Neuronal stem cell (in vitro differentiated cells): ENCODE measurements at places on chromosomes 12 and 14.

- no peak for DNase-seq
Measured at GRCh38 chr12:130973109-130973508, 19.4 kb downstream of the ADGRD1 start.

DNA sequence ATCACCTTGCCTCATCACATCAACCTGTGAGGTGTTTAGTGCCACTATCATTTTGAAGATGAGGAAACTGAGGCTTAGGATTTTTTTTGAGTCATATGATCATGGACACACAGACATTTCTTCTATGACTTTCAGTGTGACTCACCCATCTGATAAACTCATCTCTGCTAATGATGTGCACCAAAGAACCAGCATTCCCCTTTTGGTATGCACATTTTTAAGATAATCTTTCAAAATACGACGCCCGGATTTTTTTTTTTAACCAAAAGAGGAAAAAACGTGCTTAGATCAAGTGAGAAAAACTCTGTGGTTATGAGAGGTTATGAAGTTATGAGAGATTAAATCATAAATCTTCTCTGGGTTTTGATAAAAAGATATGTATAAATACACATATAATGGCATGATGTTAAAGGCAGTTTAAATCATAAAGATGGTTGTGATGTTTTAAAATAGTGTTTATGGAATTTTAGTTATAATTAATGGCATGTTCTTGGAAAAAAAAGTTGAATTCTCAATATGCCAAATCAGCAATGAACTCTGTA lies 948.1 kb downstream of the TMTC2 start:
- DNase-seq, result no peak

DNA sequence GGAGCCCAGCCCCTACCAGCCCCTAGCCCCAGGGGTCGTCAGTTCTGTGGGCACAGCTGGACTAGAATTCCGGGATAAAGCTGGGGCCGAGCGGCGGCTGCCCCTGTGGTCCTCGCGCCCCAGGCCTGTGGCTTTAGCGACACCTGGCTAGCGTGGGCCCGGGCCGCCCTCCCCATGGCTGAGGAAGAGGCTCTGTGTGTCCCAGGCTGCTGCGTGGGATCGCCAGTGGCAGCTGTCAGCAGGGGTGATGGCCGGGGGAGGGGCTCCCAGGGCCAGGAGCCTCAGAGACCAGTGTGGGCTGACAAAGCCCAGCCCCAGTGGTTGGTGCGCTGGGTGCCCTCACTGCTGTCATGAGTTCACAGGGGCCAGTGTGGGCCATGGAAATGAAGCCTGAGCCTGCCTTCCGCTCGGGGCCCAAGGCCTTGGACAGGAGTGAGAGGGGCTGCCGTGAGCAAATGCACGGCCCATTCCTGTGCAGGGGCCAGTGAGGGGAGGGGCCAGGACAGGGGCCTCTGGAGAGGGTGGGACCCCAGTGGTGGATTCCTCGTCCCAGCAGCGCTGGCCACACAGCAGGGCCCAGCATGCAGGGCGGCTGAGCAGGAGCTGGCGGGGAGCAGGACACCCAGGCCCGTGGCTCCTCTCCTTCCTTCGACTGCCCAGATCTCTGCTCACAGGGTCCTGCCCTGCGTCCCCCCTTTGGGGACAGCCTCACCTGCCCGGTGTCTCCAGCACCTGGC lies 11.4 kb downstream of the FBRSL1 start:
- DNase-seq, result no peak

GRCh38 chr14:24712374-24712773 lies 78.4 kb upstream of the GZMB start:
- DNase-seq, result no peak
